BE2C (cell line): ENCODE measurements at places on chromosomes 2 and 18.

DNA sequence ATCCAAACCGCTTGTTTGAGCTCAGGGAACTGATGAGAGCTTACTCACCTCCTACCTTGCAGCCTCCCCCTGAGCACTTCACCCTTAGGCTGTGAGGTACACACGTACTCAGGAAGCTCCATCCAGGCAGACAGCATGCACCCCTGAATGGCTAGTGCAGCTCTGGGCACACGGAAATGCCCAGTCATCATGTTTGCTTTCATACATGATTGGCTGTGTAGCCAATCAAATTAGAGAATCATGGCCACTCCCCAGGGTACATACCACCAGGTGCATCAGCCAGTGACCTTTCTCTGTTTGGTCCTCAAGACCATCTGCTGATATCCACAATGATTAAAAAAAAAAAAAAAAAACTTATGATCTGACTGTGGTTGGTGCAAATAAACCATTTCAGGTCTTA lies 42.1 kb downstream of the RNF152 start:
- DNase-seq: no peak

DNA sequence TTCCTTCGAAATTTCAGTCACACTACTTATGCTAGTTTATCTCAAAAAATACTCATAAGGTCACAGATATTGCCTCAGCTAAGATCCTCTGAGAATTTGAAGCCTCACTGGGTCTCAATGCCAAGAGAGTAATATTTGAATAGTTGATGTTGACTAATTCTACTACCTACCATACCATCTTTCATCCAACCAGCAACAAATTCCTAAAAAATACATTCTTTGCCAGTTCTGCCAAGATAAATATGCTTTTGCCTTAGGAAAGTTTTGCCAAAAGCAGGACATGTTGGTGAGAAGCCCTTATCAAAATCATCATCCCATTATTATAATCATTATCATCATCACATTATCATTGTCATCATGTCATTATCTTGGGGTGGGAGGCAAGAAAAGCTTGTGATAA lies 544.6 kb upstream of the ZEB2 start:
- no peak for DNase-seq

DNA sequence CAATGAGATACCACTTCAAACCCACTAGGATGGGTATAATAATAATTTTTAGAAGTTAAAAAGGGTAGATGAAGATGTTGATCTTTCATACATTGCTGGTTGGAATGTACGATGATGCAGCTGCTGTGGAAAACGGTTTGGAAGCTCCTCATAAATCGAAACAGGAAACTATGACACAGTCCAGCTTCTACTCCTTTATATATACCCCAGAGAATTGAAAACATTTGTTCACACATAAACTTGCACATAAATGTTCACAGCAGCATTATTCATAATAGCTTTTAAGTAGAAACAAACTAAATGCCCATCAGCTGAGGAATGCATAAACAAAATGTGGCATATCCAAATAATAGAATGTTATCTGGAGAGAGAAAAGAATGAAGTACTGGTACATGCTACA lies 95.0 kb downstream of the STRADB start:
- DNase-seq: no peak

GRCh38 chr18:30342675-30343074 lies 699.9 kb downstream of the DSC3 start:
- no peak for DNase-seq

DNA sequence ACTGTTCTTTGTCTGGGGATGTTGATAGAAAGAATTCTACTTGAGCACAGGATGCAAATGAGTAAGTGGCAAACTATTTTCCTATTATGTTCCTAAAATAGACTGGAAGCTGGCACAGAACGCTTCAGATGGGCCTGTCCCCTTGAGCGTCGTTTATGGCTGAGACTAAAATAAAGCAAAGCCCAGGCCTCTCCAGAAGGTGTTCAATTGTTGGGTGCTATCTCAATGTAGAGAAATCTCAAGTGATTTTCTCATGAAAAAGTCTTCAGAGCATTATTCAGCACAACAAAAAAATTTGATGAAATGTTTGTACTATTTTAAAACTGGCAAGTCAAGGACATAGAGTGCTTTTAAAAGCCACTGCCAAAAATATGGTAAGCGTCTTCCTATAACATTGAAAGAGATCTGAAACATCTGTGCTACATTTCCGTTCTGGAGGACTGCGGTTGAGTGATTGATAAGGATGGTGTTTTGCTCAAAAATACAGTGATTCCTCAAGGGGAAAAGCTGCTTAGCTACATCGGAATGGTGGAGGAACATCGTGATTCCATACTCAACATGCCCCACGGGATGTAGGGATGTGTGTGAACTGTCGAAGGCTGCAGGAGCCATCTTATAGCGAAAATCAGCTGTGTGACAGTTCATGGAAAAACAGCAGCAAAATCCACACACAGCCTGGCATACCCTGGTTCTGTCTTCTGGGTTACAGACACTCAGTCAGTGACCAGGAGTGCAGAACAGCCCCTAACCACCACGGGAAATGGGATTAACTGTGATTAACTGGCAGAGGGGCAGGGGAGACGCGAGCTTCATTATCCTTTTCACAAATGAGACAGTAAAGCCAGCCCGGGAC lies 10.4 kb upstream of the LRRFIP1 start:
- no peak for DNase-seq

DNA sequence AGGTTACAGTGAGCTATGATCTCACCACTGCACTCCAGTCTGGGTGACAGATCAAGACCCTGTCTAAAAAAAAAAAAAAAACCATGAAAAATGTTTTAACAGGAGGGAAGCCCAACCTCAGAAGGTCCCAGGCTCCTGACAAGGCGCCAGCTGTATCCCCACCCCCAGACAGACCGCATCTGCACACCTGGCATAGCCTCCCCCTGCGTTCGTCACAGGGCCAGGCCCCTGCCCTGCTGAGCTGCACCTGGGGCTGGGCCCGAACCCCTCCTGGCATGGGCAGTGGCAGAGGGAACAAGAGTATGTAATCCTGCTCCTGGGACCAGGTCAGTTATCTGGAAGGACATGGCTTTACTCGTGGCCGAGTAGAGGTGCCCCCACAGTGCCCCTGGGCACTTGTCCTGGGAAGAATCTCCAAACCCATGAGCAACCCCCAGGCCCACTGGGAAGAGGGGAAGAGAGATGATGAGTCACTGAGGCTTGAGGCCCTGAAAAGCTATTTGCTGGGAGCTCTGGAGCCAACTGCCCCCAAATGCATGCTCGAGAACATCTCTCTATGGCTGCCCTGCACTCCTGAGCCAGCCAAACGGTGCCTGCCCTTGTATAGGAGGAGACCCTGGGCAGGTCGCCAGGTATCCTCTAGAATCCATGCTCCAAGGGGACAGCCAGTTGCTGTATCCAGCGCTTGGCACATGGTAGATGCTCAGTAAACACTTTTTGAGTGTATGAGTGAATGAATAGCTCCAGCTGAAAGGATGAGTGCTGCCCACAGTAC lies 265.5 kb downstream of the ATAD2B start:
- no peak for DNase-seq

GRCh38 chr2:230019742-230020141 lies 49.0 kb downstream of the SLC16A14 start:
- DNase-seq: no peak

DNA sequence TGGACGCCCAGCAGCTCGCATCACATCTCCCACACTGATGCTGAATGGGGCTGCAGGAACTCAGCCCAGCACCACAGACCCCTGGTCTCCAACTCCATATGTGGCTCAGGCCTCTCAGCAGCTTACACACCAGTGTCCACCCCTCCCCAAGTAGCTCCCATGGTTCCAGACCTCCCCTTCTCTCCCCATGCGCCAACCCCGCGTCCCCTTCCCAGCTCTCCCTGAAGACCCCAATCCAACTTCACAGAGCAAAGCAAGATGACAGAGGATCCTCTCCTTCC lies 188.9 kb downstream of the SH3BP4 start:
- no peak for DNase-seq

DNA sequence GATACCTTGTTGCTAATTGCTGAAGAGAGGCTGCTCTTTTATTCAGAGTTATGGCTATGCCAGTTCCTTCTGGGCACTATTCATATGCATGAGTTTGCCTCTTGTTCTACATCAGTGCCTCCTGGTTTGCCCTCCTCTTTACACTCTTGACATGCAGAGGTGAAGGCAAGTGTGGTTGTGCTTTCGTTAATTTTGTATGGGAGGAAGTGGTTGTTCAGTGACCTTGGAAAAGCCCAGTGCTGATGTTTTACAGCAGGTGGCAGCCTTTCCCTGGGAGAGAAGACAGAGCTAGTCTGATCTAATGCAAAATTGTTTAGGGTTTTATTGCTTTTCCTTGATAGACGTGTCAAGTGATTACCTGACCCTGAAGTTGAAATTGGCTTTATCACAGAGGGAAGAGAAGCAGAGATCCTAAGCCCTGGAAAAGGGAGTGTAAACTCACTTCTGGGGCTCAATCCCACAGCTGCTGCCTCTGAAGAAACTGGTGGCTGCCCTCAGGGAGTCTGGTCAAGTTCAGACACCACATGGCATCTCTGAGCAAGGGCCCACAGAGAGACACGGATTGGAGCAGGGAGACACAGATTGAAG lies 30.5 kb upstream of the VPS54 start:
- DNase-seq: peak; percentile 52

DNA sequence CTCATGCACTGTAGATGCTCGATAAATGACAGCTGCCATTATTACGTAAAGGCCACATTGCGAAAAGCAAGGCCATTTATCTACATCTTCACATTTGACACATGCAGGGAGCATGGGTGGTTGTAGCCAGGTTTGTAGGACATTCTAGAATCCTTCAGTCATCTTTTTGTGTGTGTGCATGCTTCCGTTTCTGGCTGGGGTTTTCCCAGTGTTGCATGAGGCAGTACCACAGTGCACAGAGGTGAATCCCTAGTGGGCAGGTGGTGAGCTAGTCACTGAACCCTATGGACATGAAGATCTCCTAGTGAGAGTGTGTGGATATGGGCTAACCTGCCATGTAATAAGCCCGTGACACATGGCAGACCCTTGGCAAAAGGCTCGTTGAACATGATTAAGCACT lies 151.8 kb upstream of the SLC14A2 start:
- DNase-seq: no peak

GRCh38 chr2:174392706-174393105 lies 2.8 kb upstream of the SCRN3 start:
- DNase-seq: no peak

- no peak for DNase-seq
These were observed 8.5 kb downstream of the SEC11C start for GRCh38 chr18:59148192-59148591.

GRCh38 chr18:79507076-79507545 lies 111.4 kb downstream of the NFATC1 start:
- peak; percentile 32 for DNase-seq

- DNase-seq: peak; percentile 54
These were observed 1.5 kb downstream of the RHOB start for GRCh38 chr2:20448246-20448976.
